Pancreas (tissue), 10 donors: ENCODE measurements at places on chromosomes 11 and 22. TPM values are rescaled to one million over a fixed set of nuclear protein-coding genes. Genes with fewer than 3 reads are reported as not detected.

DNA sequence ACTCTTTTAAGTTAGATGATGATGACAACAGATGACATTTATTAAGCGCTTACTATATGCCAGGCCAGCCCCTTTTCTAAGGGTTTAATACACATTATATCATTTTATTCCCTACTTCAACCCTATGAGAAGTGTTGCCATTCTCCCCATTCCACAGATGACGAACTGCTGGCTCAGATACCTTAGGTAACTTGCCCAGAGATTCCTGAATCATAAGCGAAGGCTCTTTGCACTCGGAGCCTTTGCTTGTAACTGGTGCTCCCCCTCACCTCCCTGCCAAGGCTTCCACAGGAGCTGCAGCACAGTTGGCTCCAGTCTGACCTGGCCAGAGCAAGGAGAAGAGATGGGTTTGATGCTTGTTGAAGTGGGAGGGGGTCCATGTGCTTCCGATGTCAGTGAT is 43.0 kb downstream of the DBX1 start:
- peaks cover 6% of the 10 kb centered on the region for H3K36me3 ChIP-seq
- H3K4me3 ChIP-seq, result no peak overlapping the region
- H3K27me3 ChIP-seq, result no peaks in the 10 kb centered on the region
- peaks cover 5% of the 10 kb centered on the region for H3K4me1 ChIP-seq
- DNase-seq, result no peak

DNA sequence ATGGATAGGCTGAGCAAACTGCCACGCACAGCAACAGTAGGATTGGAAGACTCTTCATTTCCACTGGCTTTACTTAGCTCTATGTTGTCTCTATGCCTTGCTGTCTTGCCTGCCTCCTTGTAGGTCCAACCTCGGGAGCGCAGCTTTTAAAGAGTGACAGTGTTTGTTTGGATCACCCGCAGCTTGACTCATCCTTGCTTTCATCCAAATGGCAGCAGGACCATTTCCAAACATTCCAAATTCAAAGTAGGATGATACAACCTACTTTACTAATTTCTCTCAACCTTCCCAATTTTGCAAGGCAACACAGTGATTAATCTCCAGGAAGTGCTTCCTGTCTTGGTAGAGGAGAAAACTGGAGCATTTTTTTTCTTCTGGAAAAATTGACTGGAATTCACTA is at the start of gene MMP3:
TSS of gene MMP3 (minus strand) at position 121 of the 400 bp plus-strand sequence. CDS start at position 58, 63 bp downstream.
- no peaks in the 10 kb centered on the region for H3K36me3 ChIP-seq
- H3K4me1 ChIP-seq, result peaks cover 2% of the 10 kb centered on the region
- H3K27ac ChIP-seq, result no peak within 1 kb of the TSS
- no peaks in the 10 kb centered on the region for H3K27me3 ChIP-seq

DNA sequence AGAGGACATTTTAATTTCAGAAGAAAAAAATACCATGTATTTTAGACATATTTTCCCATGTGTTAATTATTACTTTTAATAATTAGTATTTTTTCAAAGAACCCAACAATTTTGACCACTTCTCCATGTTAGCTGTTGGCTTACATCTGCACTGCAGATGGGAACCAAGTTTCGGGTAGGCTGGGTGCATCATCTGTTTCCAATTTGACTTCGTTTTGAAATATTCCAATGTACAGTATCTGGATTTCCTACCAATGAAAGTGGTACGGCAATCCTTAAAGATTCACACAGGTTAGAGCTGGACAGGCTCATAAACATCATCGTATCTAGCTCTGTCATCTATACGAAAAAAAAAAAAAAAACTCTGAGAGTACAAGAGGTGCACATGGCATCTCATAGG is 670.2 kb downstream of the OPCML start:
- H3K4me3 ChIP-seq, result no peak overlapping the region
- no peak overlapping the region for H3K27ac ChIP-seq
- H3K4me1 ChIP-seq, result no peaks in the 10 kb centered on the region
- no peaks in the 10 kb centered on the region for H3K36me3 ChIP-seq
- DNase-seq, result no peak

- no peak for DNase-seq
- H3K27me3 ChIP-seq, result no peaks in the 10 kb centered on the region
- peaks cover 4% of the 10 kb centered on the region for H3K4me1 ChIP-seq
- no peak overlapping the region for H3K4me3 ChIP-seq
- H3K27ac ChIP-seq, result no peak overlapping the region
- H3K36me3 ChIP-seq, result no peaks in the 10 kb centered on the region
Measured at GRCh38 chr22:38177044-38177443, 4.6 kb downstream of the PLA2G6 start.

Gene FUT4
- 2.4 TPM for polyA plus RNA-seq

Gene FGF19
- polyA plus RNA-seq, result not detected

Gene UBQLNL
- 0.53 TPM for polyA plus RNA-seq

Gene PDE2A
- polyA plus RNA-seq, result 16.3 TPM

Gene LDHAL6A
- polyA plus RNA-seq, result not detected
